ENCODE measurements at places on chromosomes 6 and 20.

GRCh38 chr6:44735630-44735963, 348.1 kb downstream of the CDC5L start:
- no peak for DNase-seq

GRCh38 chr6:53130569-53131290, 17.9 kb downstream of the GCM1 start:
- DNase-seq, result no peak

- no peak for DNase-seq
These were observed 88.1 kb downstream of the GCLC start for GRCh38 chr6:53456809-53457208.

GRCh38 chr6:78851156-78851555, 16.2 kb upstream of the IRAK1BP1 start:
- DNase-seq, result no peak

DNA sequence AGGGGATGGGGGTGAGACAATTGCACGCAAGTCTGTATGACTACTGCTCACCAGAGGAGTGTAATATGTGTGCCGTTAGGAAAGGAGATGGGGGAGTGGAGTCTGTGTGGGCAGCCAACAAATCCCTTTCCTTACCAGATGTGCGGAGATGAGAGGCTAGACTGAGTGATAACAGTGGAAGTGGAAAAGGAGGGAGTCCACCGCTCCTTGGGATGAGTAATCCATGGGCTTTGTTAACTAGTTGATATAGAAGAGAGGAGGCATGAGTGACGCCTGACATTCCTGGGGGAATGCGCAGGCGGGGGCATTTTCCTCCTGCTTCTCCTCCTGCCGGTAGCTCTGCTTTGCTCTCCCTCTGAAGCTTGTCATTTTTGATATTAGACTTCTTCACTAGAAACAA, 13.5 kb upstream of the SMIM26 start:
- DNase-seq, result no peak

- no peak for DNase-seq
These were observed 806 bp downstream of the HLA-DOB start for GRCh38 chr6:32815996-32816395.

- DNase-seq, result no peak
These were observed 261.0 kb upstream of the RIN2 start for GRCh38 chr20:19497064-19497463.

GRCh38 chr6:166257911-166258318, 50.3 kb downstream of the PRR18 start:
- DNase-seq, result no peak

DNA sequence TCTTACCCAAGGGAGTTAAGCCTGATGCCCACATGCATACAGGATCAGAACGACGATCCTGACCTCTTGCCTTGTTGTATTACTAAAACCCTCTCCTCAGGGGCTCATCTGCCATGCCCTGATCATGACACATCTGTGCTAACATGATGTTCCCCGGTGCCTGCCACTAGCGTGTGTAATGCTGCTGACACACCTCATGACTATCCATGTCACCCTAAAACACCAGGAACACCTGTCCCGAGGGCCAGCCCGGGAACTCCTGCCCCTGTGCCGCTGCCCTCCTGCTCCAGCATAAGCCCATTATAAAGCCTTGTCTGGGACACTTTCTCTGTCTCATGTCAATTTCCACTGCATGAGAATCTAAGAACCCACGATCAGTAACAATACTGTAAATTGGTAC, 7.6 kb downstream of the SERPINB6 start:
- no peak for DNase-seq

GRCh38 chr20:58133020-58133808, 95.2 kb downstream of the ANKRD60 start:
- DNase-seq, result no peak

DNA sequence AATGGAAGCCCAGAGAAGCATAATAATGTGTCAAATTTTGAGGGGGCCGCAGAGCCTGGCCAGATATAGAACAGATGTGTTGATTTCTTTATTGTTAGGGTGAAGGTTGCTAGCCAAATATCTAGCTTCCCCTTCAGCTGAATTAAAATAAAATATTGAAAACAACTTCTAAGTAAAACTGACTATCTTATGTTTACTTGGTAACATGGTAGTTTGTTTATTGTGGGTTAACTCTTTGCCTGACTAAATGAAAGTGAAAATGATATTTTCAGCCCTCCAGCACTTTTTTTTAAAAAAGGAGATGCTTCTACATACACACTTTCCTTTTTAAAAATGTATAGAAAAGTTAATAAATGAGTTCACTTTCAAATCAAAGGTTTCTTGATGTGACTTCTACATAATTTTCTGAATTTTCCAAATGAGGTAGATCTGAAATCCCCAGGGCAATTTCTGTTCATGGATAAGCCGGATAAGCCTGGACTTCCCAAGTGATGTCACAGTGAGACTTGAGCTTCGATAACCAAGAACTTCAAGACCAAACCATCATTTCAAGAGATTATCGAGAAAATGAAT, 172.1 kb upstream of the OLIG3 start:
- no peak for DNase-seq

DNA sequence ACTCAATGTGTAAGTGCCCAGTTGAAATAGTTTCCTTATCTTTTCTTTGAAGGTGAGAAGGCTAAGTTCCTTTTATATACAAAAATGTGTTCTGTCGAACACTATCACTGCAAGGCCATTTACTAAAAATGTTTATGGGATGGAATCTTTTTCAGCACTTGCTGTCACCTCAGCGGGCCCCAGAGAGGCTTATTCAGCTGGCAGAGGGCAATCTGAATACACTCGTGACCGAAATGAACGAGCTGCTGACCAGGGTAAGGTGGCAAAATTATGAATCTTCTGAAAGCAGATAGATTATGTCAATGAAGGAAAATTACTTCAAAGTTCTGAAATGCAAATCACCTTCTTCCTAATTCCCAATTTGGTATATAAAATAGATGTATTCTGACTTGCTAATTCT, 340.2 kb downstream of the ARHGAP18 start:
- no peak for DNase-seq

- DNase-seq, result no peak
These were observed 172.4 kb downstream of the GJA10 start for GRCh38 chr6:90066697-90067096.

DNA sequence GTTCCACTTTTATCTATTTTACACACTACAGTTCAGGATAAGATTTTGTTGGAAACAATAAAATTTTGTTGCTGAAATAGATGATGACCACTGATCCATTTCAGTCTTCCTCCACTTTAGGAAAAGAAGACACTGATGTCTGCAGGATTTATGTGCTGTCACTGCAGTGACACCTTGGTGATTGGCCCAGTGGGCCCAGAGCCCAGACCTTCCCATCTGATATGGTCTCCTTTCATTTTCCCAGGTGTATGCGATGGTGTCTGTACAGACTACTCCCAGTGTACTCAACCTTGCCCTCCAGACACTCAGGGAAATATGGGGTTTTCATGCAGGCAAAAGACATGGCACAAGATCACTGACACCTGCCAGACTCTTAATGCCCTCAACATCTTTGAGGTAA, 19.6 kb upstream of the ADGRF4 start:
- no peak for DNase-seq

DNA sequence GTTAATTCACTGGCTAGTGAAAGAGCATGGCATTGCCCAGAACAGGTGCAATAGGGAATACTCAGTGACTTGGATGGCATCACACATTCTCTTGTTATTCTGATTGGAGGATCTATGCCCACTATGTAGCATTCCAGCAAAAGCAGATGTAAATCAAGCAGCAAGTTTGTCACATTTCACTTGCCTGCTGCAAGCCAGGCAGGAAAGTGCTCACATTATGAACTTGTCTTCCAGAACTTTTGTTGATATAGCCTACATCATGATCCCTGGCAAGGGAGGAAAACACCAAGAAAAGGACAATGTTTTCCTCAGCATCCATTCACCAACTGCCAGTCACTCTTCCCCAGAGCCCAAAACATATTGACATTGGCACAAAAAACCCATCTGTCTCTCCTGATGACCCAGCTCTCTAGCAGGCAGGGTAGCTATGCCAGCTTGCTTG, 77.8 kb downstream of the ARHGAP18 start:
- DNase-seq, result no peak

- peak; percentile 17 for DNase-seq
These were observed 37.0 kb upstream of the SAMHD1 start for GRCh38 chr20:36988494-36988966.

- no peak for DNase-seq
These were observed 73.0 kb upstream of the BTBD3 start for GRCh38 chr20:11844691-11845090.

DNA sequence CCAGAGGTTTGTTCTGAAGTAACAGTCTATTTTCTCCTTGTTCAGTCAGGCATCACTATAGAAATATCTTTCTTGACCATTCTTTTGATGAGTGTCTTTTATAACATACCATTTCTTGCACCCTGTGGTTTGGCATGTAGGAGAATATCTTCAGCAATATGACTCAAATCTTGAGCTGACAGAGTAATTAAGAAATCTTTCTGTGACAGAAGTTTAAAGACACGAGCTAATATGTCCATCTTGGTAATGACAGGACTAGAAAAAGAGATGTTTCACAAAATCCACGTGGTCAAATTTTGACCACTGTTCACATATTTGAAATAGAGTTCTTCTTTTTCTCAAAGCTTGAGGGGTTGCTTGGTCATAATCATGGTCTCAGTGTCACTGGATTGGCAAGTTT, 149.9 kb downstream of the MYB start:
- DNase-seq, result no peak

DNA sequence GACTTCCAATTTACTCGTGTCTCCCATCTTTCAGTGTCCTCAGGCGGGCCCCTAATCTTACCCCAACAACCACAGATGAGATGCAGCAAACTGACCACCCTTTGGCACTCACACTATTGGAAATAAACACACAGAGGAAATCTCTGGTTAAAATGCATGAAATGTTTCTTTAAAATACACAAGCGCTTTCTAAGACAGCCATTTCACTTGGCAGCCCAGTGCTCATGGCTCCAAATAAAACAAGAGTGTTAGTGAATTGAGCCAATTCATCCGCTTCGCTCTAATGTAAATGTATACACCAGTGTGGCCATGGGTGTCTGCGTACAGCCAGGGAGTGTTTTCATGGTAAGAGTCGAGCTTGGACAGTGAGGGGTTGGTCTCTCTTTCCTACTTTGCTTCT, 282.9 kb downstream of the CLIC5 start:
- no peak for DNase-seq

DNA sequence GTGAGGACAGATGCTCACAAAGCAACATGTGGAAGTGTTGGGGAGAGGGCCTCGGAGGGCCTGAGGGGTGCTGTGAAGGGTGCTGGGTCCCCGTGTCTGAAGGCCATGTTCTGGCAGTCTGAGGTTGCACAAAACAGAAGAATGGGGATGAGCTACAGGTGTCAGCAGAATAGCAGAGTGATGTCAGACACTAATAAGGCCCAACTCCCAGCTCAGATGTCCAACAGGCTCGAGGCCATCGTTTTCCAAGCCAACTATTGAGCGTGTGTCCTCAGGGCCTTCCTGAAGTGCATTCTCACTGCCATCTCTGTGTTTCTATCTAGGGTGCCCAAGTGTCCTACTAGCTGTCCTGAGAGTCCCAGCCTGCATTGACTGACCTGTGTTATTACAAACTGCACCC, 7.9 kb downstream of the BFSP1 start:
- no peak for DNase-seq

DNA sequence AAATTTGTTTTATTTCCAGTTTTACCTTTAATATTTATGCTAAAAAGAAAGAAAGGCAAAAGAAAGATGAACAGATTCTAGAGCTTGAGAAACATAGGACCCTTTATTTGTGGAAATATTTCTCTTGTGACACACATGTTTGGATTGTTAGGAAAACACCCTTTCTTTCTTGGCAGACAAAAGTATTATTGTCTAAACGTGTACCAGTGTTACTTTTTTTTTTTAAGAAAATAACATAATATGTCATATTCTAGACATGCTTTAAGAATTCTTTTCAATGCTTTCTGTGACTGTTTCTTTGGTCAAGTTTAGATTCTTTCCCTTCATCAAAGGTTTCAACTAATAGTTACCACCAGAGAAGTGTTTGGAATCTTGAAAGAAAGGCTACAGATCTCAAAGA, 183.4 kb upstream of the CNR1 start:
- no peak for DNase-seq

GRCh38 chr20:8803065-8803464, 265.8 kb upstream of the PLCB4 start:
- no peak for DNase-seq

GRCh38 chr20:53642196-53643030, 48.8 kb upstream of the ZNF217 start:
- no peak for DNase-seq
